ENCODE measurements at places on chromosomes 16 and 17. TPM values are rescaled to one million over a fixed set of nuclear protein-coding genes. Genes with fewer than 3 reads are reported as not detected.

The KRT28 gene
- total RNA-seq, result not detected

The RNF222 gene
- not detected for total RNA-seq

The AOC2 gene
- total RNA-seq, result 0.28 TPM

The CDK3 gene
- total RNA-seq, result 0.92 TPM

The TEX19 gene
- under 0.01 TPM for total RNA-seq
